ENCODE measurements at places on chromosomes 11 and 22.

DNA sequence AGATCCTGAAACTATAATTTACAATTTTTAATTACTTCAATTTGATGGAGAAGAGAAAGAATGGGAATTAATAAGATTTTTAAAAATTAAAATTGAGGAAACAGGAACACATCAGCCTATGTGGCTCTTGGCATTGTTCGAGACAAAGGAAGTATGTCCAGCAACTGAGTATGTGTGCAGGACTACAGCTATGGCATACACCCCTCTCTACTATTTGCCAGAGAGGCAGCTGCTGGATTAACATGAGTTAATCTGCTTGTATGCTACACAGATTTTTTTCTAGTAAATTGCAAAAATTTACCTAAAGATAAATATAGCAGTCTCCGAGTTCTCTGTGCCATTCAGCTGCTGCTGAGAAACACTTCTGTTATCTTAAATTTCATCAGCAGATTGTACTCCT is 70.6 kb downstream of the PHF21A start:
- DNase-seq: no peak

DNA sequence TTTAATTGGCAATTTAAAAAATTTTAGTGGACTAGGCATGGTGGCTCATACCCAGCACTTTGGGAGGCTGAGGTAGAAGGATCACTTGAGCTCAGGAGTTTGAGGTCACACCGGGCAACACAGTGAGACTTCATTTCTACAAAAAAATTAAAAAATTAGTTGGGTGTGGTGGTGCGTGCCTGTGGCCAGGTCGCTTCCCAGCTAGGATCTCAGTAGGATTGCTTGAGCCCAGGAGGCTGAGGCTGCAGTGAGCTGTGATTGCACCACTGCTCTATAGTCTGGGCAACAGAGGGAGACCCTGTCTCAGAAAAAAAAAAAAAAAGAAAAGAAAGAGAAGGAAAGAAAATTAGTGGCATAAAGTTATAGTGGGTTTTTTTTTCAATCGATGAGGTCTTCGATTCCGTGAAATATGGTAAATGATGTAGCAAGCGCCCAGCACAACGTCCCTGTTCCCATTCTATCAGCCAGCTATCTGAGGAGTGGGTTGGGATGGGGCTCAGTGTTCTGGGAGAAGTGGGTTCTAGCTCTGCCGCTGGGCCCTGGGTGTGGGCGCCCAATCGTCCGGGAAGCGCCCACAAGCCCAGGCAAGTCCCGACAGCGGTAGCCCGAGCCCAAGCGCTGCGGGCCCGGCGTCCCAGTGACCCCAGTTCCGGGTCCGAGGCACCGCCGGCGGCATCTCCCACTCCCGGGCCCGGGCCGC is 1.4 kb downstream of the FOSL1 start:
- DNase-seq: no peak

DNA sequence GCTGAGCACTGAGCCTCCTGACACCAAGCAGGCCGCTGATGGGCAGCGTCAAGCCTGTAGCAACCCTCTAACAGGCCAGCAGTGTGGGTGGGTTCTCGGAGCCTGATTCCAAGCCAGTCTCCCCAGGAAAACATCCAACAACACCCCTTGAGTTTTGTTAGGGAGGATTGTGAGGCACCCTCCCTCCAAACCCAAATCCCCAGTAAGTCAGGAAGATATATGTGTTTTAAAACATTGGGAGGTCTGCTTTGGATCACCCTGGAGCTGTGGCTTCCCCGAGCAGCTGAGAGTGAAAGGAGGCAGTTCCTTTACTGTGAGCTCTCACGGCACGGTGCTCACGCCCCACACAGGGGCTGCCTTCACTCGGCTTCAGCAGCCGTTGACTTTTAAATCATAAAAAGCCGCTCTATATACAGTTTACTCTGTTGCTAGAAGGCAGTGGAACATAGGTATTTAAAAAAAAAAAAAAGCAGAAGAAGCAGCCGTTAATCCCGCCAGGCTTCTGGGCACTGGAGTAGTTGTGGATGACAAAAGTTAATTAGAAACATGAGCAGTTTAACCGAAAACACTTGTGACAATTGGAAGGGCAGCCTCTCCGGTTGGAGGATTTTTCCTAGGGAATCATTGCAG is 218.6 kb downstream of the NAV2 start:
- no peak for DNase-seq

GRCh38 chr11:63920126-63920938 is 3.4 kb upstream of the RCOR2 start:
- DNase-seq: no peak

DNA sequence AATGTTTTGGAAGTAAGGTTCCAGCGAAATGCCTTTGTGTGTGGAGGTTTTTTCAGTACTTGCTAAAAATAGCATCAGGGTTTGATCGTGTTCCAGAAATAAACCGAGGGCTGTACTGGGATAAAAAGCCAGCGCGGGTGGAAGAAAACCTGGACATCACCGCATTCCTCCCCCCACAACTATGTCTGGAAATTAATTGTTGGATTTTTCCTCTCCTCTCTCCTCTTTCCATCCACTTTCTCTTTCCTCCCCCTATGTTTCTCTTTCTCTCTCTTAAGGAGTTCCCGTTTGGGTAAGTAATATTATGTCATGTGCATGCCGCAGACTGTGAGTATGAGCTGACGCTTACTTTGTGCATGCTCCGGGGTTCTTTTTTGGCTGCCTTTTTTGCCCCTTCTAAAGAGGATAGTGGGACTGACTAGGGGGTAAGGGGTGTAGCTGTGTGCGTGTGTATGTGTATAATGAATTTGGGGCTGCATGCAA is 104.2 kb upstream of the HSD17B12 start:
- DNase-seq: no peak

GRCh38 chr11:75422248-75423231 is 10.5 kb downstream of the KLHL35 start:
- no peak for DNase-seq

DNA sequence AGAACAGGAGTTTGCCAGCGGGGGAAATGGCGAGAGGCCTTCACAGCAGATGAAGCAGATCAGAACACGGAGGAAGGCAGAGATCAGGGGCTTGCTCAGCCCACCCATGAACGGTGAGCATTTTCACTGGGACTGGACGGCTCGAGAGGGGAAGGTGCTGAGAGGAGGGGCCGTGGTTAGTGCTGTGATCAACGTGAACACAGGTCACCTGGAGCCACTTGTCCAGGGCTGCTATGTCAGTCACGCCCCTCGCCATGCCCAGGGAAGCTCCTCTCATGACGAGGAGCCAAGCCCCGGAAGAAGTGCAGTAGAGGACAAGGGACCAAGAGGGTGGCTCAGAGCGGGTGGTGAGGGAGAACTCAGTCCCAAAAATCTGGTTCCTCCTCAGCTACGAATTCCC is 7.0 kb downstream of the PLA2G6 start:
- no peak for DNase-seq
